GM12891 (cell line): ENCODE measurements at places on chromosomes 5 and 9.

GRCh38 chr5:127003798-127004495 is 26.4 kb downstream of the MARCHF3 start:
- no peak for DNase-seq

- DNase-seq = no peak
Observed at GRCh38 chr5:180495991-180496741, 2.0 kb downstream of the CNOT6 start.

DNA sequence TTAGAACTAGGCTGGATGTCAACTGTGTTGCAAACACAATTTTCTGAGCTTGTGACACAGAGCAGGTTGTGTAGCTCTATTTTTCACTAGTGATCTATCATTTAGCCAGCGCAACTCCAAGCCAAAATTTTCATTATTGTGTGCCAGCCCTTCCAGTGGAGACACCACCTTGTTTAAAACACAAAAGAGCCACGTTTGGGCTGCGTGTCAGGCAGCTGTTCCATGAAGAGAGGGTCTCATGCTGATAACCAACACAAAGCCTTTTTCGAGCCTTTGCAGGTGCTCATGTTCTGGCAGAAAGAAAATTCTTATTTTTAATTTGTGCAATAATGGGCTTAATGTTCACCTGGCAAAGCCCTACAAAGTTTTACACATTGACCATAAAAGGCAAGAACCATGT is 237.6 kb upstream of the RGMB start:
- DNase-seq = no peak

DNA sequence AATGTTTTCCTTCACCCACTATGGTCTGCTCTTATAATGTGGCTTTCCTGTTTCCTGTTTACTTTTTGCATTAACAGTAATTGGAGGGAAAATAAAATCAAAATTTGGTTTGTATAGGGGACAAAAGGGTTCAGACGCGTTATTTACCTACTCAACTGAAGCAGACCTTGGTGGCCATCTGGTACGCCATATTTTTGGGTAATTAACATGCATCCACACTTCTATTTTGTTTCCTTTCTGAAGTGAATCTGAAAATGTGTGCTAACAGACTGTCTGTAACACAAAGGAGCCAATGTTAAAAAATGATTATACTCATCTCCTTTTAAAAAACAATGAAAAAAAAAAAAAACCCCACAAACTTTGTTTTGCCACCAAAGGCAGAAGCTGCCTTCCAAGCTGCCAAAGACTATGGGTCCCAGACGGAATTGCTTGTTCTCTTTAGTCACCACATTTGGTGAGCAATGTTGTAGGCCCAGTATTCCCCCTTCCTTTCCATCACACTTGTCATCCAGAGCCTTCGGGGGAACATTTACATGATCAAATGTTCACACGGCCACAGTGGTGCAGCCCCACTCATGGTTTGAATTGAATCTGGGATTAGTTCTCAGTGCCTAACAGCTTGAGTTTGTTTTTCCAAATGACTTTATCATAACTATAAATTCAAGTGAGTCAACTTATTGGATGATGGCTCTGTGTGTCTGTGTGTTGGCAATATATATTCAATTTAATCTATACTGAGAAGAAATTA is 323.7 kb upstream of the CD180 start:
- DNase-seq = no peak

GRCh38 chr5:16615741-16616535 is 859 bp downstream of the RETREG1 start:
- no peak for DNase-seq

DNA sequence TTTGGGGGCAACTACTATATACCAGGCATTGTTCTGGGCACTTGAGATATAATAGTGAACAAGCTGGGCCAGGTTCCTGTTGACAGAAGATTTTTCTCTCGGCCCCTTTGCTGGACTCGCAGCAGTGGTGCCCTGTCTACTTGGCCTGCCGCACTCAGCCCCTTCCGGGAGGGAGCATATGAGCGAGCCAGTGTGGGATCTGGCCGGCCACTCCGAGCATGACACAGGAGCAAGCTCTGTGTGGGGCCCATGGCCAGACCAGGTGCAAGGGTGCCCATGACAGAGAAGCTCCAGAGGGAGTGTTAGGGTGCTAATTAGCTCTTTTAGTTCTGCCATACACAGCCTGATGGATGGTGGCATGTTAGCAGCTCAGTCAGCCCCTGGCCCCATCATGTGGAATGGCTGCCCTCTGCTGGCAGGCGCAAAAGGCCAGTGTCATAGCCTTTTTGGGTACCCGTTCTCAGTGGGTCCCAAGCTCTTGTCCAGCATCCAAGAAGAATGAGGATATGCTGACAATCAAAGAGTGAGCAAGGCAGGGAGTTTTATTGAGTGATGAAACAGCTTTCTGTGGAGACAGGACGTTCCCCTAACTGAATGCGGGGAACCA is 9.3 kb upstream of the KIF4B start:
- DNase-seq = no peak

- no peak for DNase-seq
Observed at GRCh38 chr5:38285226-38285625, 26.9 kb downstream of the EGFLAM start.

DNA sequence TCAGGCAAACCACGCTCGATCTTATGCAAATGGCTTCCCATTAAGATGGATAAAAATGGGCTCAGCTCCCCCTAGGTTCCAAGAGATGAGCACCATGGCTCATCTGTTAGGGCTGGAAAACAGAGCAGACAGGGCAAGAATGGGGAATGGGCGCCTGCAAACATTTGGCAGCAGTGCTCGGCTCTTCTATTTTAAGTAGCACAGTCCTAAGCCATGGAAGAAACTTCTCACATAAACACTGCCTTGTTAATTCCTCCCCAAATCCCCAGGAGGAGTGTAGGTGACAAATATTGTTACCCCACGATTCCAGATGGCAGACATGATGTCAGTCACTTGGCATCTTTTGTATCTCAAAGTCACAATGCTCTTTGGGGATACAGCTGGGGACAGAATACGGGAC is 221.8 kb downstream of the ICE1 start:
- no peak for DNase-seq

DNA sequence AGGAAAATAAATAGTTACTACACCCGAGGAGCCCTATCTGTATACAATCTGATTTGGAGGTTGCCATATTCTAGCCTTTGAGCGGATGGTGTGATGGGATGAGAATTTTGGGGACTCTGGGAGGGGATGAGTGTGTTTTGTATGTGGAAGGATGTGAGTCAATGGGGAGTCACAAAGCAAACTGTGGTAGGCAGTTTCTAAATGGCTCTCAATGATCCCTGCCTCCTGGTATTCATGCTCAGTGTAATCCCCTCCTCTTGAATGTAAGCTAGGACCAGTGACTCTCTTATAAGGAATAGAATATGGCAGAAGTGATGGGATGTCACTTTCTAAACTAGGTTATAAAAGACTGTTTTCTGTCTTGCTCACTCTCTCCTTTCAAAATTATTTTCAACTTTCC is 205.7 kb upstream of the RIOK2 start:
- DNase-seq = no peak

- no peak for DNase-seq
Observed at GRCh38 chr5:133482028-133482427, 130.3 kb downstream of the FSTL4 start.

GRCh38 chr9:83458530-83458929 is 79.7 kb downstream of the FRMD3 start:
- no peak for DNase-seq
